ENCODE measurements at places on chromosomes 6 and 20.

DNA sequence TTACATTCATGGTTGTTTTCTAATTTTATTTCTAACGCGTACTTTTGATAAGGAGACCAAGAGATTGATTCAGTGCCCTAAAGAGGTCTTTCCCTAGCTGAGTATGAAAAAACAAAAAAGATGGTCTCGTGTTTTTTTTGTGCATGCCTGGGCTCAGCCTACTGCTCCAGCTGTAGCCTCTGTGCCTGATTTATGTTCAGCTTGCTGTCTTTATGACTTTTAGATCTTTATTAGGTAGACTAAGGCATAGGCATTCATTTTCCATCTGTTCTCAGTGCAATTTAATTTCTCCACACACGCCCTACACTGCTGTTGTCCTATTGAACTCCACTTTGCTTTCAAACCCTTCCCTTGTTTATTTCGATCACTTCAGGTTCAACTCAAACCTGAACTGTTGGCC, 56.5 kb downstream of the OPRM1 start:
- no peak for DNase-seq

- DNase-seq: no peak
These were observed 18.2 kb upstream of the ECI2 start for GRCh38 chr6:4153514-4153985.

DNA sequence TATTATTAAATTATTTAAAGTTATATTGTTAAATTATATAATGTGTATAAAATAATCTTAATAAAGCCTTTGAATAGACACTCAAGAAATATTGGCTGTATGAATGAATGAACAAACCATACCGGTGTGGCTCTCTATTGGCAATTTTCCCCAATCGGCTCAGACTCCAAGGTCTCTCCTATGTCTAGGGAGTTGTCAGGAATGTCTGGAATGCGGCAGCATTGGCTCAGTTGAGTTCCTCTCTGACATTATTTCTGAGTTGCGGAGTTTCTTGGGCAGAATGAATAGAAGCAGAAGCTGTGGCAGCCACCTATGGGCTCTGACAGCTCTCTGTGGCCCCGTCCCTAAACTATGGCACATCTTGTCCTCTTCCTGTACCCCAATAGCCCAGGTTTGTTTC, 111.0 kb downstream of the SOBP start:
- peak; percentile 83 for DNase-seq

DNA sequence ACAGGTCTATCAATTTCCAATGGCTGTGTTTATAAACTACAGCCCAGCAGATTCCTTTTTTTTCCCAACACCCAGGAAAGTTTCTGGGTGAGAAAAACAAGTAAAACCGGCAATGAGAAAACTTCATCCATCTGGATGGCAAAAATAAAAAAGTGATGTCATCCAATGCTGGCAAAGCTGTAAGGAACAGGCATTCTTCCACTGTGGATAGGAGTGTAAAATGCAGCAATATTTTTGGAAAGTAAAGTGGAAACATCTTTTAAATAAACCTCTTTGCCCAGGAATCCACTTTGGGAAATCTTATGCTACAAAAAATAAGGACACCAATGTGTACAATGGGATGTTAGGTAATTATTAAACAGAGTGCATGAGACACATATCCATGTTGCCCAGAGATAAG, 102.1 kb upstream of the NT5E start:
- no peak for DNase-seq

- no peak for DNase-seq
These were observed 78.9 kb upstream of the SCP2D1 start for GRCh38 chr20:18734525-18735189.

DNA sequence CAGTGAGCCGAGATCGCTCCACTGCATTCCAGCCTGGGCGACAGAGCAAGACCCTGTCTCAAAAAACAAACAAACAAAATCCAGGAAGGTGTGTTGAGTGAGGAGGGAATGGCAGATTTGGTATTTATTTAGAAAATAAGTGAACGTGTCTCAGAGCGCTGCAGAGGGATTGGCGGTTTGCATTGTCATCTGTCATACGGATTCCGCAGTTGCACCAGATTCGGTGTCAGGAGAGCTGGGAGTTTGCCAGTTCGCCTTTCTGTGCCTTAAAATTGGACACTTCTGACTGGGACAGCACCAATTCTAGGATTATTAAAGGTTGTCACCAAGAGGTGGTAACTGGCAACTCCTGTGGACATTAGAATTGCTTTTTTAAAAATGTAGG, 912 bp downstream of the SNRNP48 start:
- peak; percentile 12 for DNase-seq

DNA sequence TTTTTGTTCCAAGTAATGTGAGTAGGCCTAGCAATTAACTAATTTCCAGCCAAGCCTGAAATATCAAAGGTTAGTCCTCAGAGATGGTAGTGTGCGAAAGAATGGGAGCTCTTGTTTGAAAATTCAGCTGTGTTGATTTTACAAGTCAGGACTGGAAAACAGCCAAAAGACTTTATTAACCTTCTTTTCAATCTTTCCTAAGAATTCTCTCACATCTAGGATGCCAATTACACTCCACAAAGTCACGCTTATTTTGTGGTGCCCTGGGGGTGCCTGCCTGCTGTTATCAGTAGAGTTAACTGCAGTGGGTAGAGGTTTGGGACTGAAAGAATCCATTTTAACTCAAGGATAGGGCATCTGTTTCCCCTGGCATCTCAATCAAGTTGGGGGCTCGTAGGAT, 30.7 kb upstream of the MAP3K4 start:
- no peak for DNase-seq

DNA sequence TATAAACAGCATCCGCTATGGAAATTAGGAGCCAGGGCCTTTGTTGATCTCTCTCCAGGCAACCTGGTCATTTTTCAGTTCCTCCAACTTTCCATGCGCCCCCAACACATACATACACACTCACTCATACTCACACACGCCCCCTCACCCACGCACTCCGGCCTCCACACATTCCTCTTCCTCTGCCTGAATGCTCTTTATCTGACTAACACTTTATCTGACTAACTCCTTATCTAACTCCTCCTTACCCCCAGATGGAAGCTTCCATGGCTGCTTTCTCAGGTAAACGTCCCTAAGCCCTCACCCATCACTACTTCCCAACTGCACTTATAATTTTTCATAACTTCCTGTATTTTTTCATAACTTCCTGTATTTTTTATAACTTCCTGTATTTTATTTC, 17.4 kb downstream of the CASS4 start:
- peak; percentile 53 for DNase-seq

- no peak for DNase-seq
These were observed 783.7 kb downstream of the FRK start for GRCh38 chr6:115276881-115277565.

DNA sequence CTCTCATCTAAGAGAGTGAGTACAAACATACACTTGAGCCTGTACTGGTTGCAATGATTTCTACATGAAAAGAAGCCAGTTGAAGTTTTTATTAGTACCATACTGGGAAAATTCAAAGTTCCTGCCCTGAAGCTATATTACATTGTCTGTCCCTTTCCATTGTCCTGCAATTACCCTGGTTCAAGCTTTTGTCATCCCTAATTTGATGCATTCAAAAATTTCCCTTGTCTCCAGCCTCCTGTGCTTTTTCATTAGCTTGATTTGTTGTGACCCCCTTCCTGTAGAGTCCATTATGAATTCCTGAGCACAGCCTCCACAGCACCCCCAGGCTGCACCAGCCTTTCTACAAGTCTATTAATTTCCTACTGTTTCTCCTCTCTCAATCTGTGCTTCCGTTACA, 46.4 kb downstream of the VGLL2 start:
- no peak for DNase-seq
